ENCODE measurements at places on chromosomes 5 and 9.

DNA sequence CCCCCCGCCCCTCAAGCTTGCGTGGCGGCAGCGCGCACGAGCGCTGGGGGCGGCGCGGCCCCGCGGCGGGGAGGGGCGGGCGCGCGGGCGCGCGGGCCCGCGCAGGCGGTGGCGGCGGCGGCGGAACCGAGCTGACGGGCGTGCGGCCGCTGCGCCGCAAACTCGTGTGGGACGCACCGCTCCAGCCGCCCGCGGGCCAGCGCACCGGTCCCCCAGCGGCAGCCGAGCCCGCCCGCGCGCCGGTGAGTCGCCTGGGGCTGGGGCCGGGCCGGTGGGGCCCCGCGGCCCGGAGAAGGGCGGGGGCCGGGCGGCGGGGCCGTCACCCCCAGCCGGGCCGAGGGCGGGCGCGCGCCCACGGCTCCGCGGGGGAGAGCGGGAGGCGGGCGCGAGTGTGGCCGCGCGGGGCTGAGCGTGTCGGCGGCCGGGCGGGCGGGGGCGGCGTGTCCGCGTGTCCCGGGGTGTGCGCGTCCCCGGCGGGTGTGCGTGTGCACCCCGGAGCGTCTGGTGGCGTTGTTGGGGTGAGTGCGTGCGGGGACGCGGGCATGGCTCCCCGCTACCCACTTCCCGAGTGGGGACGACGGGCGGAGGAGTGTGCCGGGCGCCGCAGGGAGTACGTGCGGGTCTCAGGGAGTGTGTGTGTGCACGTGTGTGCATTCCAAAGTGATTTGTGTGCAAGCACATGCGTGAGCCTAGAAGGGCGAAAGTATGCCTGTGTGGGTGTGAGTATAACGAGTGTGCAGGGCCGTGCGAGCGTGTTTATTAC is at the start of gene NEK6:
NEK6 (plus strand) TSS at position 106 of the 763 bp plus-strand sequence. CDS start 44,016 bp downstream, outside the sequence.
- DNase-seq, result peak; percentile 15

DNA sequence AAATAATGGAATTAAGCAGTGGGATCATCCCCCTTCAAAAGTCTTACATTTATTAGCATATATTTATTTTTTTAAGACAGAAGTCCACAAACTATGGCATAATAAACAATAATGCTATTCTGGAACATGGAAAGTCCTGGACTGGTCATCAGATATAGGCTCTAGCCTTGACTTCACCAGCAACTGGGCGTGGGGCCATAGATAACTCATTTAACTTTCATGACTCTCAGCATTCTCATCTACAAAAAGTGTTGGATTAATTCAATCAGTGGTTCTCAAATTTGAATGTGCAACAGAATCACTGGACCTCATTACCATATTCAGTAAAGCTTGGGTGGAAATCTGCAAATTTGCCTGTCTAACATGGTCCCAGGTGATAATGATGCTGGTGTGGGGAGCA is 253.8 kb downstream of the FBXL7 start:
- no peak for DNase-seq

DNA sequence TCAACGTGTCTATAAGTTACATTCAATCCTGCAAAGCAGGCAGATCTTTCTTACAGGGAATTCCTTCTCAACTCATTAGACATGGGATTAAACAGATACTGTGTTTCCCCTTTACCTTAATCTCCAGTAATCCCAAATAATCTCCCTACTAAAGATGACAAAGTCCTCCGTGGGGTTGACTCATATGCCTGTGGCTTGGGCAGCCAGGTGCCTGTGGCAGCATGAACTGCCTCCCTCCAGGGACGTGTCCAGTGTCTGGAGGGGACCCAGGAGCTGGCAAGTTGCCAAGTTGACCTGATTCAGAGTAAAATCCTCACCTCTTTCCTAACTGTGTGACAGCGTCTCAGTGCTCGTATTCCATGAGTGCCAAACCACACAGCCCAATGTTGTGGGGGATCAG is 94.6 kb upstream of the PTCH1 start:
- no peak for DNase-seq

GRCh38 chr9:125536167-125536772 is 170.7 kb downstream of the MAPKAP1 start:
- DNase-seq, result no peak

GRCh38 chr9:118635416-118635815 is 733.8 kb downstream of the BRINP1 start:
- DNase-seq, result no peak

DNA sequence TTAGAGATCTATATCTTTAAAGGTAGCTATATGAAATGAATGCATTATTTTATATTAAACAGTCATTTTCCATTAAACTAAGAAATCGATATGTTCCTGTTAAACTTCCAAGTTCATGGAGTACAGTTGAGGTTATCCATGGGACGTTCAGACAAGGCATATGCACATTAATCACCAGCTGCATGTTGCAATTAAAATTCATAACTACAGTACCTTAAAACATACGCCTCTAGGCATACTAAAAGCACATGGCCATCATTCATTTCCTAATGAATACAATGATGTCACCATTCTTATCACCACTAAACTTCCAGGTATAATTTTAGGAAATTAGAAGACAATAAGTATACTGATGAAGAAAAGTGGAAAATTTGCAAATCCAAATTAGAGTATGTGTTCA is 174.3 kb downstream of the CDH12 start:
- no peak for DNase-seq
